CD8-positive, alpha-beta memory T cell (primary cell): ENCODE measurements at places on chromosomes 4 and X. TPM values are rescaled to one million over a fixed set of nuclear protein-coding genes. Genes with fewer than 3 reads are reported as not detected.

Gene TEX11
- not detected for total RNA-seq

Gene SLC49A3
- total RNA-seq: 0.80 TPM

Gene NRK
- total RNA-seq: not detected

Gene CCNA2
- total RNA-seq: 73.5 TPM

Gene AMTN
- total RNA-seq: not detected

Gene BTK
- total RNA-seq: 0.60 TPM

Gene HSFX2
- total RNA-seq: 0.57 TPM

DNA sequence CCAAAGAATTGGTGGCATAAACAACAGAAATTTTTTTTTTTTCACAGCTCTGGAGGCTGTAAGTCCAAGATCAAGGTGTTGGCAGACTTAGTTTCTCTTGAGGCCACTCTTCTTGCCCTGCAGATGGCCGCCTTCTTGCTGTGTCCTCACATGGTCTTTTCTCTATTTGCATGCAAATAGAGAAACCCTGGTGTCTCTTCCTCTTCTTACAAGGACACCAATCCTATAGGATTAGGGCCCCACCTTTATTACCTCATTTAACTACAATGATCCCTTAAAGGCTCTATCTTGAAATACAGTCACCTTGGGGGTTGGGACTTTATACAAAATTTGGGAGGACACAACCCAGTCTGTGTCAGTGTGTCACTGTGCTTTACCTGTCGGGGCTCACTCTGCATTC, 175.4 kb upstream of the PGRMC2 start:
- no peaks in the 10 kb centered on the region for H3K27me3 ChIP-seq
- DNase-seq: no peak
- no peak overlapping the region for H3K27ac ChIP-seq
- H3K36me3 ChIP-seq: no peaks in the 10 kb centered on the region
- H3K4me1 ChIP-seq: no peaks in the 10 kb centered on the region

DNA sequence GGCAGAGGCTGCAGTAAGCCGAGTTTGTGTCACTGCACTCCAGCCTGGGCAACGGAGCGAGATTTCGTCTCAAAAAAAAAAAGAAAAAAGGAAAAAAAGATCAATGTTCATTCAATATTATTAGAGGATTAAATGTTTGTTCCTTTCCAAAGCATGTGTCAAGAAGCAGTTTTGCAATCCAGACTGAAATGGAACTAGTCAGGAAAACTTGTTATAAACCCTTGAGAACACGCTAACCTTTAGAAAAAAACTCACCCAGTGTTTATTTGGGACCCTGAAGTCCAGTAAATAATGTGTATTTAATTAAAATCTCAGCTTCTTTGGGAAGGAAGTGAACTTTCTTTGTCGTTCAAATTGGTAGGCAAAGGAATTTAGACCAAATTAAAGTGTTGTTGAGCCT, 16.4 kb upstream of the PRSS12 start:
- H3K27ac ChIP-seq: no peak overlapping the region
- no peaks in the 10 kb centered on the region for H3K36me3 ChIP-seq
- no peak for DNase-seq

DNA sequence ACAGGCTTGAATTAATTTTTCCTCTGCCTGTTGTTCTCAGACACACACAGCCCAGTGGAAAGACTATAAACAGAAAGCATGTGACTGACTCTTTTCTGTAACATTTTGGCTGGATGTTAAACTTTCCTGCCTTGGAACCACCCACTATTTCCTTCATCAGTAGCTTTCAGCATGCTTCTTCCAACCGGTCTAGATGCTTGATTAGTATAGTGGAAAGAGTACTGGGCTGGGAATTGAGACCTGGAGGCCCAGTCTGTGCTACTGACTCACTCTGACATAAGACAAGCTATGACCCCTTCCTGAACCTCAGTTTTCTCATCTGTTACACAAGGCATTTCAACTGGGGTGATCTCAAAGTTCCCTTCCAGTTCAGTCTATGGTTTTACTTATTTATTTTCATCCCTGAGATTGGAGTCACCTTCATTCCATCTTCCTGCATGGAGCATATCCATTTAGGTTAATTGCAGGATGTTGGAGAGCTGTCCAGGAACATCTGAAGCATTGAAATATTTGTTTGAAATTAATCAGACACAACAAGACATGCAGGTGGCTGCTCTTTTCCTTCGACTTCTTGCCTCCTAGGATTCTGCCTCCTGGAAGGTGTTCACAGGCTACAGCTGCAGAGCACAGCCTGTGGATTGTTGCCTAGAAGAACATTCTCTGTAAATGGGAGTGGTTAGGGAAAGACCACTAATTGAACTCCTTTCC, 173.4 kb downstream of the RTL9 start:
- H3K27me3 ChIP-seq: no peaks in the 10 kb centered on the region
- no peak overlapping the region for H3K27ac ChIP-seq
- H3K36me3 ChIP-seq: no peaks in the 10 kb centered on the region
- no peak for DNase-seq
- no peak overlapping the region for H3K4me3 ChIP-seq

DNA sequence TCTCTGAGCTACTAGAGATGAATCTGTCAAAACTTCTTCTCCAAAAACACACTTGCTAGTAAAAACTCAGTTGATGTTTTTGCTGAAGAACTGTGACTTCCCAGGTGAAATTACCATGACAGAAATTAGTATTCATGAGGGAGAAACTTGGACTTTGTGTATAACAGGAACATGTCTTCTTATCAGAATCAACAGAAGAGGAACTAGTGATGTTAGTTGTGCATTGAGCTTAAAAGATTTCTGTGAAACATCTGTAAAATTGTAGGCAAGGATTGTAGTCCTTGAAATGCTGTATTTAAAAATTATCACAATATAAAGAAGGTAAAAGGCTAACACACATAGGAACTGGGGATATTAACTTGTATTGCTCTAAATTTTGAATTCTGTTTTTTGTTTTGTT, 11.3 kb downstream of the FAM241A start:
- H3K36me3 ChIP-seq: no peaks in the 10 kb centered on the region
- H3K4me1 ChIP-seq: no peaks in the 10 kb centered on the region
- no peak for DNase-seq

DNA sequence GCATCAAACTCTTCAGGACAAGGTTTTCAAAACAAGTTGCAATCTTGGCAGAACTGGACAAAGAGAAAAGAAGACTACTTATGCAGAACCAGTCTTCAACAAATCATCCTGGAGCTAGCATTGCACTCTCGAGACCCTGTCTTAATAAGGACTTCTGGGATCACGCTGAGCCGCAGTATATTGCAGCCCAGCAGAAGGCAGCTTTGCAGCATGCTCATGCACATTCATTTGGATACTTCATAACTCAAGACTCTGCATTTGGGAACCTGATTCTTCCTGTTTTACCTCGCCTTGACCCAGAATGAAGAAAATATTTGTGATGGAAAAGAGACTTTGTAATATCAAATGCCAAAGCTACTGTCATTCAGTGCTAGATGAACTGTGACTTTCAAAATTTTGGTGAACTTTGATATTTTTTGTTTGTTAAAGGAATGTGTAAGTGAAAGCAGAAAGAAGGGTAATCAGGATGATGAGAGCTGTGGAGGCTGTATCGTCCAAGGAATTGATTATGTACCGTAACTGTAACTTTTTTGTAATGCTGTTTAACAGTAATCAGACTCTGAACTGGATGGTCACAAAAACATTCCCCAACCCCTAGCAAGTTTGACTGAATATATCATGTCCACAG, 27.2 kb downstream of the HSPA4L start:
- H3K4me3 ChIP-seq: no peak overlapping the region
- H3K4me1 ChIP-seq: no peaks in the 10 kb centered on the region
- no peak for DNase-seq

- no peaks in the 10 kb centered on the region for H3K4me1 ChIP-seq
- no peaks in the 10 kb centered on the region for H3K27me3 ChIP-seq
- no peaks in the 10 kb centered on the region for H3K36me3 ChIP-seq
- no peak for DNase-seq
- no peak overlapping the region for H3K27ac ChIP-seq
Observed at GRCh38 chrX:25143596-25143995, 127.8 kb upstream of the ARX start.

GRCh38 chr4:186900232-186900900, 176.7 kb upstream of the FAT1 start:
- no peaks in the 10 kb centered on the region for H3K36me3 ChIP-seq
- no peaks in the 10 kb centered on the region for H3K27me3 ChIP-seq
- DNase-seq: no peak
- H3K27ac ChIP-seq: peak overlapping the region; percentile 7

GRCh38 chrX:51837451-51837850, 56.0 kb upstream of the MAGED1 start:
- H3K4me1 ChIP-seq: no peaks in the 10 kb centered on the region
- DNase-seq: no peak
- H3K27ac ChIP-seq: no peak overlapping the region
- H3K4me3 ChIP-seq: no peak overlapping the region

DNA sequence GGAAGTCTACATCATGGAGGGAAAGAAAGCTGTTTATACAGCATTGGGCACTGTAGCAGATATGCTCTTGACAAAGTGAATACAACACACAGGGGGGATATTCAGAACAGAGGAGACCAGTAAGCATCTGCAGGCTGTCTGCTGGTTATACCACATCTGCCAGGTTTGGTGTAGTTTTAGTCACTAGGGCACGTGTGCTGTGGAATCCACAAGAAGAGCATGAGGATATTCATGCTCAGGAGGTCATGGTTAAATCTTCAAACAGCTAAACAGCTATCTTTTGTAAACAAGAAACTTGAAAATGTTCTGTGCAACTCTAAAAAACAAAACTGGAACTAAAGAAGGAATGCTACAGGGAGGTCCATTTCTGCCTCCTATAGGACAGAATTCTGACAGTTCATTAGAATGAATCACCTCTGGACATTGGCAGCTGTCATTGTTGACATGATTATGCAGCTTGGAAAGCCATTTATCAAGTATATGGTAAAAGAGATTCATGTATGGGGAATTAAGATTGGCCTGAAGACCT, 175.8 kb downstream of the RCHY1 start:
- no peak overlapping the region for H3K4me3 ChIP-seq
- H3K4me1 ChIP-seq: no peaks in the 10 kb centered on the region
- H3K36me3 ChIP-seq: no peaks in the 10 kb centered on the region
- no peaks in the 10 kb centered on the region for H3K27me3 ChIP-seq
- DNase-seq: no peak
- H3K27ac ChIP-seq: no peak overlapping the region

DNA sequence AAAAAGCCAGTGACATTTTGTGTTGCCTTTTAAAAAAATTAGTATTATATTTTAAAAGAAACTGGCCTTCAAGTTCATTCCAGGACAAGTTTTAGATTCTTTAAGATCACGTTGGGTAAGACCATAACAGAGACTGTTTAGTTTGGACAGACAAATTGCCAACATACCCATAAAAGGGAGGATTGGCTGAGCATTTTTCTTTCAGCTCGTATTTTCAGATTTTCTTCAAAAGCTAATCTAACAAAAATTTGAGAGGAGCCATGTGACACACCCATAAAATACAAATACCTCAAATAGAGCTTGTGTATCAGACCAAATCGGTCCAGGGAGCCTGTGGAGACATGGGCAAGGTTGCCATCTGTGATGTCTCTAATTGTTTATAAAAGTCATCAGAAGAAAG, 74.6 kb upstream of the C1QTNF7 start:
- no peaks in the 10 kb centered on the region for H3K27me3 ChIP-seq
- H3K27ac ChIP-seq: no peak overlapping the region
- H3K36me3 ChIP-seq: no peaks in the 10 kb centered on the region
- H3K4me1 ChIP-seq: no peaks in the 10 kb centered on the region
